Immature natural killer cell (primary cell): ENCODE measurements at places on chromosomes 4 and X.

DNA sequence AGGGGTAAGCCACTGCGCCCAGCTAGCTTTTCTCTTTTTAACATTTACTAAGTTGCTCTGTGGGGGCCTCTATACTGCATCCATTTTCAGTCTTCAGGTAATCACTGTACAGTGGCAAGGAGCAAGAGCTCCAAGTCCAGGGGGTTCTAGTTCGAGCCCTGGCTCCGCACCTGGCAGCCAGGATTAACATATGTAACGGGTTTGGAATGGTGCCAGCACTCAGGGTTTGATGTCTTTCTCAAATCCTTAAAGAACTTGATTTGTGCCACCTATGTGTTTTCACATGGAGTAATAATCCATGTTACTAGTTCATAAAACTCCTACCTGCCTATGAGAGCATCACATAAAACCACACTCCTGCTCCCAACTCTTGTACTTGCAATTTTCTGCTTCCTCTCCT lies 4.5 kb downstream of the GRPEL1 start:
- peaks cover 28% of the 10 kb centered on the region for H3K4me1 ChIP-seq
- H3K4me3 ChIP-seq = no peak overlapping the region
- DNase-seq = no peak
- H3K27me3 ChIP-seq = peaks cover 6% of the 10 kb centered on the region
- H3K27ac ChIP-seq = peak overlapping the region; percentile 21

DNA sequence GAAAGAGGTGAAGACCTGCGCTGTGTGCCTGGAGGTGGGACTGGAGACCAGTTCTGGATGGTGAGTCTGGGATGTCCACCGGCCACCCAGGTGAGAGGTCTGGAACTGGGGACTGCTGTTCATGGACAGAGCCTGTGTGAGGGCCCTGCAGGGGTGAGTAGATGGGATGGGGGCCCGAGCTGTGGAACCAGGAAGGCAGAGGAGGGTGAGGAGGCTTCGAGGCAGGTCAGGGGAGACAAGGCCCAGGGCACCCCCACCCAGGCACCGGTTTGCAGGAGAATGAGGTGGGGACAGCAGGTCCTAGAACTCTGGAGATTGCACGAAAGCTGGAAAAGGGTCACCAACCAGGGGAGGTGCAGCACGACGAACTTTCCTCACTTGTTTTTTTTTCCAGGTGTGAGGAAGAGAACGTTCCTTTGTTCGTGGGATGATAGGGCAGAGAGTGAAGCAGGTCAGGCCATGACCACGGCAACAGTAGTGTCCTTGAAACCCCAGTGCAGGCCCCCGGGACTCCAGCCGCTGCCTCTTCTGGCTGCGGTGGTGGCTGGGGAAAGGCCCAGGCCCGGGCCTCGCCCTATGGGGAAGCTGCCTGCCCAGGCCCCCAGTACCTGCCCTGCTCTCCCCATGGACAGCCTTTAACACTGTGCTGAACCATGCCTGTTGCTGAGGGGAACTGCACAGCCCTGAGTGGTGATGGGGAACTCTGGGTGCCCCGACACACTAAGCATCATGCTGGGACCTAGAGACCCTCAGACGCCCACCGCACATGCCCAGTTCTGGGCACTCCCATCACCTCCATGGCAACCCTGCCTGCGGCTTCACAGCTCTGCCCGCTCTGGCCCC lies 22.9 kb downstream of the TNIP2 start:
- no peaks in the 10 kb centered on the region for H3K27me3 ChIP-seq
- no peak for DNase-seq
- no peaks in the 10 kb centered on the region for H3K4me1 ChIP-seq

GRCh38 chrX:45164995-45165394 lies 35.7 kb downstream of the DIPK2B start:
- H3K4me3 ChIP-seq = no peak overlapping the region
- H3K36me3 ChIP-seq = no peaks in the 10 kb centered on the region
- peaks cover 5% of the 10 kb centered on the region for H3K27me3 ChIP-seq
- no peak overlapping the region for H3K27ac ChIP-seq
- H3K4me1 ChIP-seq = no peaks in the 10 kb centered on the region

DNA sequence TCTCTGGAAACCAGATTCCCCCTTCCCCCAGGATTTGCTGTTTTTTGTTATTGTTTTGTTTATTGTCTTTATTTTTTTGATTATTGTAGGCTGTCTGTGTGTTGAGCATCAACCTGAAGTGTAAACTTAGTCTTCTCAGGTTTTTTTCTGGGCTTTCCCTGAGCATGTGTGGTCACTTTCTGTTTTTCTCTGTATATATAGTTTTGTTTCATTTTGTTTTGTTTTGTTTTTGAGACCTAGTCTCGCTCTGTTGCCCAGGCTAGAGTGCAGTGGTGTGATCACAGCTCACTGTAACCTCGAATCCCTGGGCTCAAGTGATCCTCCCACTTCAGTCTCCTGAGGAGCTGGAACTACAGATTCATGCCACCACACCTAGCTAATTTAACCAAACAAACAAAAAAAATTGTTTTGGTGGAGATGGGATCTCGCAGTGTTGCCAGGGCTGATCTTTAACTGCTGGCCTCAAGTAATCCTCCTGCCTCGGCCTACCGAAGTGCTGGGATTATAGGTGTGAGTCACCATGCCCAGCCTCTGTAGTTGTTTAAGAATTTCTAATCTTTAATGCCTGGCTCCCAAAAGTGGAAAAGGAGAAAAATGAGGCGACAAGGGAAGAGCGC lies 9.1 kb downstream of the IL13RA1 start:
- H3K36me3 ChIP-seq = no peaks in the 10 kb centered on the region
- no peak overlapping the region for H3K4me3 ChIP-seq
- peaks cover 11% of the 10 kb centered on the region for H3K27me3 ChIP-seq
- no peak overlapping the region for H3K27ac ChIP-seq

DNA sequence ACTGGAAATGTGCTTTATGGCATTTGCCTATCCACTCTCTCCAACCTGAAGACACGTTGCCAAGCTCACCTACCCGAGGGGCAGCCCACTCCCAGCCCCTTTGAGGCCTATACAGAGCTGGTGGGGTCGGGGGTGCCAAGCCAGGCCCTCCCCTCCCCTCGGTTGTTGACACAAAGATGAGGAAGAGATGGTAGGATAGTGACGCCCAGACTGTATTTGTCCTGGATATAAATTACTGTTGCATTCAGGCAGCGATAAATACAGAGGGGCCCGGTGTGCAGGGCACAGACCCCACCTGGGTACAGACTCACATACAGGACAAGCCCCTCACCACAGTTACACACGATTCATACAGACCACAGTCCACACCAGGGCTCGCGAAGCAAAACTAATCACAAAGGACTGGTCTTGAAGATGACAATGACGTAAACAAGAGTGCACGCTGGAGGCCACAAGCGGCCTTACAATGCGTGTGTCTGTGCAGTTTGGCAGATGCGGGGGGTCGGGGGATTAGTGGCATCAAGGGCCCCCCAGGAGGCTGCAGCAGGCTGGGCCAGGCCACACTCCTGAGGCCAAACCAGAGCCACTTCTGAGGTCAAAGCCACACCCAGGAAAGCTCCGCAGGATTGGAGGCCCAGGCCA lies 14.6 kb downstream of the DGKQ start:
- H3K27me3 ChIP-seq = no peaks in the 10 kb centered on the region
- peak overlapping the region; percentile 23 for H3K27ac ChIP-seq
- no peak for DNase-seq
- peaks cover 10% of the 10 kb centered on the region for H3K36me3 ChIP-seq

- no peak overlapping the region for H3K27ac ChIP-seq
- H3K36me3 ChIP-seq = no peaks in the 10 kb centered on the region
- H3K4me3 ChIP-seq = no peak overlapping the region
- DNase-seq = no peak
These were observed 28.4 kb downstream of the APBB2 start for GRCh38 chr4:41185614-41186592.

DNA sequence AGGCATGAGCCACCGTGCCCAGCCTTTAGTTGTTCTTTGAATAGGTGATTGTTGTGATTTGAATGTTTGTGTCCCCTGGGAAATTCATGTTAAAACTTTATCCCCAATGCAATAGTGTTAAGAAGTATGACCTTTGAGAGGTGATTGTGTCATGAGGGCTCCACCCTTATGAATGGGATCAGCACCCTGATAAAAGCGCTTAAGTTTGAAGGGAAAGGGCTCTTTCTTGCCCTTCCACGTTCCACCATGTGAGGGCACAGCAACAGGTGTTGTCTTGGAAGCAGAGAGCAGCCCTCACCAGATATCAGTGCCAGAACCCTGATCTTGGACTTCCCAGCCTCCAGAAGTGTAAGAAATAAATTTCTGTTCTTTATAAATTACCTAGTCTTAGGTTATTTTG lies 33.7 kb upstream of the RP2 start:
- H3K27me3 ChIP-seq = peaks cover 3% of the 10 kb centered on the region
- DNase-seq = no peak
- no peaks in the 10 kb centered on the region for H3K4me1 ChIP-seq

DNA sequence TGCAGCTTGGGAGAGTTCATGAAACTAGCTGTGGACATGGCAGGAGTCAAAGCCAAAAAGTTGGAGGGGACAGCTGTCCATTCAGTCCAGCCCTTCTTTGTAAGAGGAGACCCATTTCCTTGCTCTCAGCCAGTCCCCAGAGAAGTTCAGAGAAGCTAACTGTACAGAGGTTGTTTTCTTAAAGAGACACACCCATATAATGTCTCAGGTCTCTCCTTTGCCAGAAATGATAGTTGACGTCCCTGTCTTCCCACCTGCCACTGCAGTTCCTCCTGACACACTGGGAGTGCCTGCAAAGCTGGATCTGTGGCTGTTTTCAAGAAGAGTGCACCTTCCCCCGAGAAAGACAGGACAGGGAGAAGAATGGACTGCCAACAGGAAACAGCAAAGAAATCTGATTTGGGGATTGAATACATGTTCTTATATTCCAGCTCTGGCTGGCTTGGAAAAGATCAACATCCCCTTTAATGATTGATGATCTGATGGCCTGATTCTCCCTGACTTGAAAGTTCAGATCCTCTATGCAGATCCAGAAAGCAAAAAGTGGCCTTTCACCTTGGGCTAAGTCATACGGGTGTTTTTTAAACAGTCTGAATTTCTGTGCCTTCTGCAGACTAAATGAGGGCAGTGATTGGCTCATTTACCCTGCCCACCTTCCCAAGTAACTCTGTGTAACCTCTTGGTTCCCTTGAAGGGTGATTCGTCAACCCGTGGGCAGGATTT lies 87.2 kb downstream of the MAOA start:
- H3K27ac ChIP-seq = no peak overlapping the region
- no peaks in the 10 kb centered on the region for H3K36me3 ChIP-seq
- H3K4me1 ChIP-seq = no peaks in the 10 kb centered on the region

DNA sequence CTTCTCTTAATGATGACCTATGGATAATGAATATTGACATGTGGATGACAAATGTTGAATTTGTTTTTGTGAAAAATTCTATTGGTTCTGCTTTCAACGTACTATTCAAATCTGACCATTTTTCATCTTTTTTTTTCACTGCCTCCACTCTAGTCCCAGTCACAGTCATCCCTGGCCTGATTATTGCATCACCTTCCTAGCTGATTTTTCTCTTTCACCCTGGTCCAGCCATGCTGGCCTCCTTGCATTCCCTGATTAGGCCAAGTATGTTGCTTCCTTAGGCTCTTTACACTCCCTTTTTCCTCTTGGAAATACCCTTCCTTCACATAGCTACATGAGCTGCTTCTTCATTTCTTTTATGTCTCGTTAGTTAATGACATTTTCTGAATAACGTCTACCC lies 58.1 kb upstream of the MAP9 start:
- H3K27ac ChIP-seq = no peak overlapping the region
- no peaks in the 10 kb centered on the region for H3K4me1 ChIP-seq

DNA sequence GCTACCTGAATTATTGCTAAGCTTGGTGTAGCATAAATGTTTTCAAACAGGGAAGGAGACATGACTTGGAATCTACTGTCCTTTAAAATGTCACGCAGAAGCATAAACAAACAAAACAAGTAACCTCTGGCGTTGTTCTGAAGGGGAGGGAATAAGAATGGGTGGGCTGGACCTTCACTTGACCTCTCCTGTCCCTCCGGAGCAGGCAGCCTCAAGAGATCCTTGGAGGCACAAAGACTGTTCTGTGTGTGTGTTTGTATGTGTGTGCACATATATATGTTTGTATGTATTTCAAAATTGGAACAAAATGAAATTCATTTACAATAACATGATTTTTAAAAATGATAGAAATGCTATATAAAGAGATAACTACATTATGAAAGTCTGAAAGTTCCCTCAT lies 91.3 kb upstream of the DCLK2 start:
- H3K36me3 ChIP-seq = no peaks in the 10 kb centered on the region
- no peak for DNase-seq
- H3K4me1 ChIP-seq = no peaks in the 10 kb centered on the region
- H3K27ac ChIP-seq = no peak overlapping the region

DNA sequence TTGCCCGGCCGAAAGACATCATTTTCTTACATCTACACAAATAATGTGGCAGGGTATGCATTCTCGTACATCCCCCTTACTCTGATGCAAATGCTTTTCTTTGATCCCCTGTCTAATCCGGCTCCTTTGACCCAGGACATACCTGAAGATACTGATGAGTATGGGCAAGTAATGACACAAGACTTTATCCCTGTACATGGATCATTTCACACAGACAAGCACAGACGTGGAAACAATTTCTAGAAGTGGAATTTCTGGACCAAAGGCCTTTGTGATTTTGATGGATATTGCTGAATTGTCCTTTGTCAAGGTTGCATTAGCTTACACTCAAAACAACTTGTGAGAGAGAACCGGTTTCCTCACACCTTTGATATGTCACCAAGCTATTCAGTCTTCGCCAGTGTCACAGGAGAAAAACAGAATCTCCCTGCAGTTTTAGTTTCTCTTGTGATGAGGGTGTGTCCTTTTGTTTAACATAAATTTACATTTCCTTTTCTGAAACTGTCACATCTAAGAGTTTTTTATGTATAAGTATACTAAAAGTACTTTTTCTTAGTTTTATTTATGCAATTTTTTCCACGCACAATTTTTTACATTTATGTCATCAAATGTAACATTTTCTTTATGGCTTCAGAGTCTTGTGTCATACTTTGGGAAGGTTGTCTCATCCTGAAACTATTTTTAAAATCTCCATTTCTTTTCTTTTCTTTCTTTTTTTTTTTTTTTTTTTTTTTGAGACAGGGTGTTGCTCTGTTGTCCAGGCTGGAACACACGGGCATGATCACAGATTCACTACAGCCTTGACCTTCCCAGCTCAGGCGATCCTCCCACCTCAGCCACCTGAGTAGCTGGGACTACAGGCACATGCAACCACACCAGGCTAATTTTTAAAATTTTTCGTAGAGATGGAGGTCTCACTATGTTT lies 25.2 kb downstream of the RWDD4 start:
- no peak overlapping the region for H3K27ac ChIP-seq
- no peak overlapping the region for H3K4me3 ChIP-seq
- H3K4me1 ChIP-seq = no peaks in the 10 kb centered on the region
- no peaks in the 10 kb centered on the region for H3K36me3 ChIP-seq
